ENCODE measurements at places on chromosomes 6 and 20.
A peak's percentile ranks its signal among the peaks of the same experiment; 100 is the strongest.

GRCh38 chr6:130730600-130730999, 96.6 kb upstream of the SMLR1 start:
- no peak for DNase-seq

DNA sequence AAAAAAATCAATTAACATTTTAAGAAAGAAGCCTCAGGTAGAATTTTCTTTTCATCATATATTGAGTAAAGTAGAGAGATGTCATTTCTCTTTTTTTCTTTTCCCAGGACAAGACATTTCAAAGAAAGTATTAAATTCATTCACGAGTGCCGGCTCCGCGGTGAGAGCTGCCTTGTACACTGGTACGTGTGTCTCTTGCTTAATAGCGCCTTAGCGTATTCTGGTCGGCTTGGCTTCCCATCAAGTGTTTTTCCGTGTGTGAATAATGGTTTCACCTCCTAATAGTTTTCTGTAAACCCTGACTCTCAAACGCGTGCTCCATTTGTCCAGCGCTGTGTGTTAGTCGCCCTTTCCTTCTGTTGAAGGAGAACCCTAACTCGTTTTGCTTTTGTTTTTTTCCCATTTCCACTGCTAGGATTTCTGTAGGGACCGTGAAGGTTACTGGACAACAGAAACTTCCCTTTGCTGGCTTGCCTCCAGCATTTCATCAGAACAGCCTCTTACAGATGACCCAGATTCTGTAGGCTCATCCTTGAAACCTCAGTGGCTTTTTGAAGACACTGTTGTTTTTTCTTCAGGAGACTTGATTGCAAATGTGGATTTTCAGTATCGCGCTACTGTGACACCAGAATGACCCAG, 45.7 kb upstream of the IRF4 start:
- DNase-seq, result no peak

DNA sequence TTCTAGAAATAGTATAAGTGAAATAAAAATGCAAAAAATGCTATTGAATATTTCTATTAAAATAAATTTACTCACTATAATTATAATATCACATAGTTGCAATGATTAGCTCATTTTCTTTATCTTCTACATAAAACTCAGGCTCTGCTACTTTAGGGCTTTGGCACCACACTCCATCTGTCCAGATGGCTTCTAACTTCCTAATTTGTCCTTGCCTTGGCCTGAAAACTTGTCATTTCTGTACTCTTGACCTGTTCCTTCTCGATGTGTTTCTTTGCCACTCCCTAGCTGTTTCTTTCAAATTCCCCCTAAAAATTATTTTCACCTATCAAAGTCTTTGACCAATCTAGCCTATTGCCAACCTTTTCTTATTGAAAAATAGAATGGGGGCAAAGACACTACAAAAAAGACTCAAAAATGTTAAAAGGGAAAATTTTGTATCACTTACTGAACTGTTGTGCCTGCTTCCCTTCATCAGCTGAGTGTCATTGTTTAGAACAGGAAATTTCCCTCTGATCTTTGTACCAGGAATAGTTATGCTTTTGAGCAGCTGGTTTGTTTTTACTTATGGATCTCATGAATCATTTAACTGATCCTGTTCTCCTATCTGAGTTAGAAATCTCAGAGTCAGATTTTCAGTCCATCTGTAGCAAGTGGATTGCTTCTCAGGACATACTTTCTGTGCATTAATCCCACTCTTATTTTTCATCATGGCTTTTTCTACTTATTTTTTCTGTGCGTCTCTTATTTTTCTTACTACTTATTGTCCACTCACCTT, 279.2 kb upstream of the CNR1 start:
- no peak for DNase-seq

- DNase-seq, result peak; percentile 25
Measured at GRCh38 chr20:50450881-50451752, 59.1 kb upstream of the PTPN1 start.

- no peak for DNase-seq
Measured at GRCh38 chr6:68468244-68468884, 166.7 kb upstream of the ADGRB3 start.

DNA sequence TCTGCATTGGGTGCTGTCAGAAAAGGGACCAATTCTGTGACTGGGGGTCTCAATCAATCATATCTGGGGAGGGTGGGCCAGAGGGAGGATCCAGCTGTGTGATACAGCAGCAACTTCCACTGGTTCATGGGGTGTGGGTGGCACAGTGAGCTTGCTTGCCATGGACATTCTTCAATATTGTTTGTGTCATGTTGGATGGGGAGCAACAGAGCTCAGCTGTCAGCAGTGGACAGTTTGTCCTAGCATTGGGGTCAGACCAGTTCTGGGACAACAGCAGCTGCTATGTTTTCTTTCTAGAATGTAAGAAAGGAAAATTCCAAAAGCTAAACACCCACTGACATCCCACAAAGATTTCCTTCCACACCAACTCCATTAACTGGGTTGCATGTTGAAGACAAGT, 221.9 kb upstream of the CDH4 start:
- DNase-seq, result no peak

DNA sequence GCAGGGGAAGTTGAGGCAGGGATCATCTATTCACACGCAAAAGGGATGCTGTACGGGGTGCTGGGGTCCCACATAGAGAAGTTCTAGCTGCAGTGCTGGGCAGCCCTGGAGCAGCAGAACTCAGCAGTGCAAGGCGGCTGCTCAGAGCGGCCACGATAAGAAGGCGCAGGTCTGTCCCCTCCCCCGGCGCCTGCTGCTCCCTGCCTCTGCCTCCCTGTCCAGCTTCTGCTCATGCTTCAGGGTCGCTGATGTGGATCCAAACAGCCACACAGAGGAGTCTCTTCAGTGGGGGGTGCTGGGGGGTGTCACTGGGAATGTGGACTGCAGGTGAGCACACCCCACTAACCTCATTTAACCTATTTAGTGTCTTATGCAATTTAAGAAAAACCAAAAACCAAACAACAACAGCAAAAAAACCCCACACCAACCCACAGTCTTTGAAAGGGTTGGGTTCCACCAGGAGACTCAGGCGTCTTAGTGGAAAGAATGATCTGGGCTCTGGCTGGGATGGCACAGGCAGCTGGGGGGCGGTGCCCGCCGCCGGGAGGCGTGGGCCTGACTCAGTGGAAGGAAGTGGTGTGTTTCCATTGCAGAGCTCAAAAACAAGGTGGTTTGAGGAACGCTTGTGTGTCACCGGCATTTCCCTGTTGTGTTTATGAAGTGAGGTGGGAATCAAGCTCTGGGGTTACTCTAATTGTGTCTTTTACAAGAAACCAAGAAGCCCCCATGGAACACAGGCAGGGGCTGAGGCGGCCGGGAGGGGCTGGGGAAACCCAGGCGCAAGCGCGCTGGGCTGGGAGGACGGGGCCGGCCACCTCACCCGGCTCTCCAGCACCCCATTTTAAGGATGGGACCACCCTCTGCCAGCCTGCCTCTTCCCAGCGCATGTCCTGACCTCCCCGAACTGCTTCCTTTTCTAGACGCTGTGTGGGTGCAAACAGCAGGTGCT, 55.1 kb downstream of the IRF4 start:
- DNase-seq, result peak; percentile 56

GRCh38 chr20:6944292-6944691, 176.8 kb downstream of the BMP2 start:
- no peak for DNase-seq

- no peak for DNase-seq
Measured at GRCh38 chr6:82176616-82177015, 70.9 kb downstream of the IBTK start.

DNA sequence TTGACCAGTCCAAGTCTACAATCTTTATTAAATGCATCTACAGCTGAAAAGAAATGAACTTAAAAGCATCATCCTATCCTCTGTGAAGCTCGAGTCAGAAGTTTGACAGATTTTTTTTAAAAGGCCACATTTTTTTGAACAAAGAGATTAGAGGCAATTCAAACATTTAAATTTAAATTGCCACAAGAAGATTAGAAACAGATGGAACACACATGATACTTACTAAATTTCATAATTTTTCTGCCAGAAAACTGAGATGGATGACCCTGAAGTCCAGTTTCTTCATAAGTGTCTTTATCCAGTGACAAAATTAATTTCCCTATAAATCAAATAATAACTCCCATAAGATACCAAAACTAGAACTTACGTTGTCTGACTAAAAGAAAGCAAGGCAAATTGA, 4.3 kb downstream of the RPP40 start:
- no peak for DNase-seq
